ENCODE measurements at places on chromosomes 3 and 15. TPM values are rescaled to one million over a fixed set of nuclear protein-coding genes. Genes with fewer than 3 reads are reported as not detected.

The DAZL gene
- polyA plus RNA-seq, result 1.2 TPM

The CHAC1 gene
- 1.2 TPM for polyA plus RNA-seq

GRCh38 chr3:43153216-43154083 lies 47.6 kb upstream of the POMGNT2 start:
- H3K4me1 ChIP-seq, result no peaks in the 10 kb centered on the region
- no peak overlapping the region for H3K27ac ChIP-seq
- H3K4me3 ChIP-seq, result no peak overlapping the region
- no peak for DNase-seq

- H3K4me1 ChIP-seq, result no peaks in the 10 kb centered on the region
- no peaks in the 10 kb centered on the region for H3K27me3 ChIP-seq
- H3K36me3 ChIP-seq, result no peaks in the 10 kb centered on the region
- no peak overlapping the region for H3K27ac ChIP-seq
- no peak for DNase-seq
- H3K4me3 ChIP-seq, result no peak overlapping the region
These were observed 1359.8 kb downstream of the ZPLD1 start for GRCh38 chr3:103794656-103795055.

DNA sequence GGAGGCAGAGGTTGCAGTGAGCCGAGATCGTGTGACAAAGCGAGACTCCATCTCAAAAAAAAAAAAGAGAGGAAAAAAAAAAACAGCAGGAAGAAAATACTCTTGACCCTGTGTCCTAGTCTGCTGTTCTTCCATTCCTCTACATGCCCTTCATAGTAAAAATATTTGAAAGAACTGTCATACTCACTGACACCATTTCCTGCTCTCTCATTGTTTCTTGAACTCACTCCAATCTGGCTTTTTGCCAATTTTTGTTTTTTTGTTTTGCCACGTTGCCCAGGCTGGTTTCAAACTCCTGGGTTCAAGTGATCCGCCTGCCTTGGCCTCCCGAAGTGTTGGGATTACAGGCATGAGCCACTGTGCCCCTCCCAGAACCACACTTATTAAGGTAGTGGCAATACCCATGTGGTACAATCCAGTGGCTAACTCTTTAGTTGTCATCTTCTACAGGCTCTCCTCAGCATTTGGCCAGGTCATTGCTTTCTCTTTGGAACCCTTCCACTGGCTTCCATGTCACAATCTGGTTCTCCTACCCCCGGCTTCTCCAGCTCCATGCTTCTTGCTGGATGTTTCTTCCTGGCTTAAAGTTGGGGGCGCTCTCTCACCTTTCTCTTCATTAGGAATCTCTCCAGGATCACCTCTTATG lies 238.2 kb upstream of the C2CD4B start:
- H3K27me3 ChIP-seq, result peaks cover 2% of the 10 kb centered on the region
- no peak for DNase-seq
- no peaks in the 10 kb centered on the region for H3K4me1 ChIP-seq

- H3K27ac ChIP-seq, result no peak overlapping the region
- H3K36me3 ChIP-seq, result no peaks in the 10 kb centered on the region
- H3K4me1 ChIP-seq, result peaks cover 60% of the 10 kb centered on the region
- no peak overlapping the region for H3K4me3 ChIP-seq
These were observed 65.9 kb upstream of the KLF13 start for GRCh38 chr15:31260646-31261265.

GRCh38 chr15:34179234-34179633 lies 30.7 kb downstream of the KATNBL1 start:
- no peaks in the 10 kb centered on the region for H3K27me3 ChIP-seq
- DNase-seq, result no peak
- no peaks in the 10 kb centered on the region for H3K4me1 ChIP-seq
- H3K36me3 ChIP-seq, result no peaks in the 10 kb centered on the region
- H3K27ac ChIP-seq, result no peak overlapping the region
- H3K4me3 ChIP-seq, result no peak overlapping the region
